ENCODE measurements at places on chromosomes 13 and 19.

GRCh38 chr19:14369399-14370168 is 11.7 kb upstream of the ADGRE5 start:
- no peak for DNase-seq

- no peak for DNase-seq
Measured at GRCh38 chr19:1668486-1669270, 16.3 kb upstream of the TCF3 start.

DNA sequence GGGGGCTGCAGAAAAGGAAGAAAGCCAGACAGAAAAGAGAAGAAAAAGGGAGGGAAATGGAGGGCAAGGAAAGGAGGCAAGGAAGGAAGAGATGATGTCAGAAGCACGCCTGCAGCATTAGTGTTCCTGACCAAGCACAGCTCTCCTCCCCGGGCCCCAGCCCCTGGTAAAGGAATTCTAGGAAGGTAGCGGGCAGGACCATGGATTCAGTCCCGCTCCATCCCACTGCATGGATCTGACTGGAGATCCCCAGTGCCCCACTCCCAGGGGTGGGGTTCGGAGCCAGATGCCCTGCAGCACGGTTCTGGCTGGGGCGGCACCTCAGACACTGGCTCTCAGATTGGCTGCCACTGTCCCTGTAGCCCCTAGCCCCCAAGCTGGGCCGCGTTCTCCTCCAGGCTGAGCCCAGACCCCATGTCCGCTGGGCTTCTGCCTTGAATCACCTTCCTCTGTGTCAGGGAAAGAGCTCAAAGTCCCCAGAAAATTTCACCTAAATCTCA is 59.8 kb downstream of the TSHZ3 start:
- no peak for DNase-seq

DNA sequence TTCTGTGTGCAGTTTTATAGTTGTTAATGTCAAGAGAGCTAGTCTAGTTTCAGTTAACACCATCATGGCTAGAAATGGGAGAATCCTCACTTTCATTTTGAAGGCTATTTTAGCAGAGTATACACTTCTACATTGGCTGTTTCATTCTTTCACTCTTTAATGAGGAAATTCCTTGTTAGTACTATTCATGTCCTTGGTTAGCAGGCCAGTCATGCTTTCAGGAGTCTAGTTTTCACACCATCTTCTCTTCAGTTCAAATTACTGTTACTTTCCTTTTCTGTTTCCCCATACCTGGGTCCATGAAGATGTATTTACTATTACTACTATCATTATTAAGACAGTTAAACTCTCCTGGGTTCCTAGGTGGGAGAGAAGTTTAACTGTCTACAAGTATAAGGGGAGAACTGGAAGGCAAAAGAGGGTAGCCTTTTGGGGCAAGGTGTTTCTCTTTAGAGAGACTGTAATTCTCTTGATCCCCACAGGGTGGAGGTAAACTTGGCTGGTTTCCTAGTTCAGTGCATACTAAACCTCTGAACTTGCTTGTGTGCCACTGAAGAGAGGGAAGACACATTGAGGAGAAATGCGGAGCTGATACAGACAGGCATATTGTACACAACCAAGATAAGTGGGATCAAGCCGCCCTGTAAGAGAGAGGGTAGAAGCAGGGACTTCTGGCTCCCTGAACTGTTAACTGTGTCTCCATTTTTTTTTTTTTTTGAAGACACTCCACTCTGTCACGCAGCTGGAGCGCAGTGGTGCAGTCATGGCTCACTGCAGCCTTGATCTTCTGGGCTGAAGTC is 41.3 kb upstream of the IGFL4 start:
- DNase-seq, result no peak

GRCh38 chr19:5403968-5404640 is 51.1 kb upstream of the ZNRF4 start:
- DNase-seq, result no peak

DNA sequence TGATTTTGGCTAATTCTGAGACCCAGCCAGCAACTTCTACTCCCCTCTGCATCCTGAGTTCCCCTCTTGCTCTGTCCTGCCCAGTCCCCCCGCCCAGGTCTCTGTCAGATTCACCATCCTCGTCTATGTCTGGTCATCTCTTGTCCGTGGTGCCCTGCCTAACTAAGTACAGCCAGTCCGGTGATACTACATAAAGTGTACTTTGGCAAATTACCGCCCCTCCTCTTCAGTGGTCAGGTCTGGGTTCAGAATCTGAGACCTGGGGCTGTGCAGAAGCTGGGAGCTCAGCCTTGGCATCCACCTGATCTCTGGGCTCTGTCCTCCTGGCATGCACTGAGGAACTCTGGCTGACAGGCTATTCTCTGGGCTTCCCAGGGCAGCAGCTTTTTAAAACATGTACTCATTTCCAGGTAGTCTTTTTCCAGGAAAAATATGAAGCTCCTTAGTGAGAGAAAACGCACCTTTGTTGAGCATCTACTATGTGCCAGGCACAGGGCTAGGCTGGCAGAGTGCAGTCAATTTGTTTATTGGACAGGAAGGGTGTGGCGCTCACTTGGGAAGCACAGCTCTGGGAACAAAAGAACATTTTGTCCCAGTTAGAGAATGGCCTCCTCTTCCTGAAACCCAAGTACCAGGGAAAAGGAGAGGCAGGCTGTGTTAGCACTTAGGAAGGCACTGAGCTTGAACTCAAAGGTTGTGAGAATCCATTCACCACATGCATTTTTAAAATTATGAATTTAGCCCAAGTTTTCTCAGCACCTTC is 88.9 kb downstream of the TSHZ3 start:
- DNase-seq, result no peak

Data from hypothalamus (tissue), 51 donors.